Hippocampal formation (tissue), 2 donors: ENCODE measurements at places on chromosomes 7 and 10.

- no peak for DNase-seq
These were observed 12.6 kb downstream of the MYPN start for GRCh38 chr10:68121852-68122251.

GRCh38 chr10:24346877-24347519, 138.1 kb downstream of the KIAA1217 start:
- no peak for DNase-seq

- no peak for DNase-seq
These were observed 163.6 kb downstream of the PTPRN2 start for GRCh38 chr7:158424011-158424410.

DNA sequence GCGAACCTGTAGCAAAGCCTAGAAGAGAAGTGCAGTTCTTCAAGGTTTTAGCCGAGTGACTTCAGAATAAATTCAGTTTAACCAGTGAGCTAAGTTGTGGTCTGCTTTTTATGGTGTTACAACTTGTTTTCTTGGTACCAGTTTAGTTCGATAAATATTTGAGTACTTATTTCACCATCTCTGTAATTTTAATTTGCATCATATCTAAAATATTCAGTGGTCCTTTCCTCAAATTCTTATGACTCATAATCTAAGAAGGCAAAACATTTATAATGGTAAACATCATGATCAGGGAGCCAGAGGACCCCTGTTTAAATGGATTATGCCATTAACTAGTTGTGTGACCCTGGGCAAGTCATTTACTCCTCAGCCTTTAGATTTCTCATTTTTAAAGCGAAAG, 4.1 kb upstream of the BMPER start:
- no peak for DNase-seq

- no peak for DNase-seq
These were observed 213.9 kb downstream of the TYW1 start for GRCh38 chr7:67210567-67210966.

DNA sequence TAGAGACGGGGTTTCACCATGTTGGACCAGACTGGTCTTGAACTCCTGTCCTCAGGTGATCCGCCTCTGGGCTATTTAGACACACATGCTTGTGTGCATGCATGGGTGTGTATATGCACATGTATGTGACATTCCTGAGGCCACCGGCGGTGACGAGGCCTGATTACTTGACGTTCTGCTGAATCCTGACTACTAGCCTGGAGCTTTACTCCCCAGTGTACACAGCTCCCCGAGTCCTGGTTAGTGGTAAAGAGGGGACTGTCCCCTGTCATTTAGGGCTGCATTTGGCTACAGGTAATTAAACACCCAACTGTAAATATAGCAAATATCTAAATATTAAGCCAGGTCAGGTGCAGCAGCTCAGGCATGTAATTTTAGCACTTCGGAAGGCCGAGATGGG, 14.2 kb downstream of the GTF2IRD1 start:
- no peak for DNase-seq

GRCh38 chr7:80764132-80764531, 125.7 kb downstream of the CD36 start:
- DNase-seq: no peak
